Left lung (tissue), 14 donors: ENCODE measurements at places on chromosomes 3 and 15. TPM values are rescaled to one million over a fixed set of nuclear protein-coding genes. Genes with fewer than 3 reads are reported as not detected.

DNA sequence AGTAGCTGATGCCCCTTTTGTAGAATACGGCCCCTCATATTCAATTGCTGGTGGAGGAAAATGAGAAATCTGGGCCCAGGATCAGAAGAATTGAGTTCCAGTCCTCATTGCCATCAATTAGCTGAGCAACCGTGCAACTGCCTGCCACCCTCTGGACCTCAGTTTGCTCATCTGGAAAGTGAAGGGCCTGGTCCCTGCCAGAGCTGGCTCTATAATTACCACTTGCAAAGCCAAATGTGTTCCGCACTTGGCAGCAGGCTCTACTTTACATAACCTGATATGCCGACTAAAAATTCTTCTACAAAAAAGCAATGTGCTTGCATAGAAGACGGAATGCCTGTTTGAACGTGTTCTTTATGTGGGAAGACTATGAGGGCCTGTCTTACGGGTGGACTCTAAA lies 8.6 kb upstream of the ITGB5 start:
- DNase-seq = no peak

DNA sequence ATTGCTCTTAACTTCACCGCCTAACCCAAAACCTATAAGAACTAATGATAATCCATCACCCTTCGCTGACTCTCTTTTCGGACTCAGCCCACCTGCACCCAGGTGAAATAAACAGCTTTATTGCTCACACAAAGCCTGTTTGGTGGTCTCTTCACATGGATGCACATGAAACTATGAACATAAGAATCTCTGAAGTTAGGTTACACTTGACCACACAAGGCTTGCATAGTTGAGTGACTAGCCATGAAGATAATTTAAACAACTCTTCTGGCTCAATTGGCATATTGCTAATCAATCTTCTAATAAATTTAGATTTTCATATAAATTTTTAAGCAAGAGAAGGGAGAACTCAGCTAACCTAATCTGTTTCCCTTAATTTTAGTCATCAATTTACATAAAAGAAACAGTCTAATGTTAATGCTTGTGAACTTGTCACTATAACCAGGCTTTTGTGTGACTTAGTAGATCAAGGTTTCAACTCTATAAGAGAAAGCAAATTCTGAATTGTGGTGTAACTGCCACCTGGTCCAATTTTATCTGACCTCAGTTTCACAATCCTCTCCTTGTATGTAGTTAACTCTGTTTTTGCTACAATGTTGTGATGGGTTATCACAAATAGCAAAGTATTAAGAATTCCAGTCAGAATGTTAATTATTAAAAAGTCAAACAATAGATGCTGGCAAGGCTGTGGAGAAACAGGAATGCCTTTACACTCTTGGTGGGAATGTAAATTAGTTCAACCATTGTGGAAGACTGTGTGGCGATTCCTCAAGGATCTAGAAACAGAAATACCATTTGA lies 82.0 kb downstream of the HHLA2 start:
- no peak for DNase-seq

- DNase-seq = no peak
These were observed 26.3 kb downstream of the BLM start for GRCh38 chr15:90743407-90743806.

DNA sequence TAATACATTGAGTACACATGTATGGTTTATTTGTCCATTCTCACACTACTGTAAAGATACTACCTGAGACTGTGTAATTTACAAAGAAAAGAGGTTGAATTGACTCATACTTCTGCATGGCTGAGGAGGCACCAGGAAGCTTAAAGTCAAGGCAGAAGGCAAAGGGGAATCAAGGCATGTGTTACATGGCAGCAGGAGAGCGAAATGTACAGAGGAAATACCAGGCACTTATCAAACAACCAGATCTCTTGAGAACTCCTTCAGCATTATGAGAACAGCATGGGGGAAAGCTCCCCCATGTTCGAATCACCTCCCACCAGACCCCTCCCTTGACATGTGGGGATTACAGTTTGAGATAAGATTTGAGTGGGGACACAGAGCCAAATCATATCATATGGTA lies 666.3 kb downstream of the ZBBX start:
- DNase-seq = no peak

Gene VIPR1
- polyA plus RNA-seq = 18.8 TPM

DNA sequence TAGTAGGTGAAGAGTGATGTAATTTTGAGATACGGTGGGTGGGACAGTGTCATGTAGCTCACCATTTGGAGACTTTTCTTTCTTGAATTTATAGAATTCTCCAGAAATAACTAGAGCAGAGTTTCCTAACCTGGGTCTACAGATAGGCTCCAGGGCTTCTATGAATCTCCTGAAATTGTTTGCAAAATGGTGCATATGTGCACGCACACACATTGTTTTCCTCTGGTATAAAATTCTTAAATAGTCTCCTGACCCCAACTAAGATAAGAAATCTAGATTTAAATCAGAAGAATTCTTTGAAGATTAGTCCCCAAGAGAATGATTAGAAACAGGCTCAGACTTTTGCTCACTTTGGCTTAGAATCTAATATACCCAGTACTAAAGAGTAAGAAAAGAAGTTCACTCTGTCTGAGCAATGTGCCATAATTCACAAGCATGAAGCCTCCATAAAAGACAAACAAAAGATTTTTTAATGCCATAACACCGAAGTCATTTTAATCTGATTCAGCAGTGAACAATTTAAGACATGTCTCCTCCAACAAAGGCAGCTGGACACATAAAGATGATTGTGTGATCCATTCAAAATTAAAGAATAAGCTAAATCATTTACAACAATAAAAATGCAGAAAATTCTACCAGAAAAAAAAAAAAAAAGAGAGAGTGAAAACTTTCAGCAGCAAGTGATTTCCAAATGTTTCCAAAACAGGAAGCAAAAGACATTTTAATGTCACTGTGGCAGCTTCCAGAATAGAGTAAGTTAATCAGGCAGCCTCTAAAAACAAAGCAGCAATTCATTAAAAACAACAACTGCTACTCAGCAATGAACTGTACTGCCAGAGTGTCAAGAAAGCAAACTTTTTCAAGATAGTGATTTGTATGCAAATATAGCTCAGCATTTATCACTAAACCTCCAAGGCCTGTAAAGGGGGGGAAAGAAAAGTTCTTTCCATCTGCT lies 975.5 kb upstream of the CFAP20DC start:
- no peak for DNase-seq

- no peak for DNase-seq
These were observed 80.1 kb downstream of the SSR3 start for GRCh38 chr3:156474560-156475389.

DNA sequence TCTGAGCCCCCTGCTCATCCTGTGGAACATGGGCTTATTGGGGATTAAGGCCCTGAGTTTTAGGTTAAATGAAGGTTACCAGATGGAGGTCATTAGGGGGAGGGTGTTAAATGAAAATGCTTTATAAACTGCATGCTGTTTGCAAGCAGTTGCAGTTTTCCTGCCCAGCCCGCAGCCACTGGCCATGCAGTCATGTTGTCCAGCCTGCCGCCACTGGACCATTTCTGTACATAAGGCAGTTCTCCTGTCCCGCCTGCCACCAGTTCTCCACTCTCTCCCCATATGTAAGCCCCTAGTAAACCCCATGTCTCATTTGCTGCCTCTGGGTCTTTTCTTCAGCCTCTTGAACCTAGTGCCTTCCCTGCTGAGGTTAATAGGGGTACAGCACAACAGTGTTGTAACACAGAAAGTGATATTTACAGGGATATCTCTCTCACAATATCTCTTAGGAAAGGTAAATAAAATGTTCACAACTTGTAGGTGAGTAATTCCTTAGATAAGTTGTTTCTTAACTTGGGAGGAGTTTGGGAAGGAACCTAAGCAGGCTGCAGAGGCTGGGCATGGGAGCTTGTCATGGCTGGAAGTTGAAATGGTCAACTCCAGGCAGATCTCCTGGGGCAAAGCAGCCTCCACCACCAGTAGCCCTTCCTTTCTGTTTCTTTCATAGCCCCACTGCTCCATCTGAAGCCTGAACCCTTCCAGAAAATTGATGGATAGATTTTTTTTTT lies 148.2 kb downstream of the CMSS1 start:
- DNase-seq = no peak

GRCh38 chr3:167882057-167882667 lies 146.6 kb downstream of the SERPINI1 start:
- DNase-seq = peak; percentile 51

Gene KIF7
- polyA plus RNA-seq = 14.4 TPM

DNA sequence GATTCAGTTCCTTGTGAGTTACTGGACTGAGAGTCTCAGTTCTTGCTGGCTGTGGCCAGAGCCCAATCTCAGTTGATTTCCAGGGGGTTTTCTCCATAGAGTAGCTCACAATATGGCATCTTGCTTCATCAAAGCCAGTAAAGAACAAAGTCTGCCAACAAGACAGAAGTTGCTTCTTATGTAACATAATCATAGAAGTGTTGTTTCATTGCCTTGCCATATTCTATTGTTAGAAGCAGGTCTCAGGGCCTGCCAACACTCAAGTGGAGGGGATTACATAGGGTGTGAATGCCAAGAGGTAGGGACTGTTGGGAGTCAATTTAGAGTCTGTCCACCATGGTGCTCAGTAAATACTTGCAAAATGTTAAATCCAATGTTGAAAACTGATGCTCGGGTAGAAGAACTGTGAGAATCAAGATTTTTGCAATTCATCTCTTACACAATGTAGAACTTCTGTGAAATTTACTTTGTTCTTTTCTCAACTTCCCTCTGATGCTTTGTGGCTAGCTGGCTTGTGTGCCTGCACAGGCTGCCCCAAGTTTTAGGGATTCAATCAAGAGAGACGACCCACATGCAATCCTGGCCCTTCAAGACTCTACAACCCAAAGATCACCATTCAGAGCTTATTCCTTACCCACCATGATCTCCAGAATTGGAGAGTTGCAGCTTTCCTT lies 13.3 kb upstream of the PXYLP1 start:
- no peak for DNase-seq

GRCh38 chr3:43856761-43857160 lies 166.0 kb downstream of the ABHD5 start:
- no peak for DNase-seq

Gene CEP152
- polyA plus RNA-seq = 8.8 TPM
